Osteoblast (primary cell): ENCODE measurements at places on chromosomes 2 and 18. TPM values are rescaled to one million over a fixed set of nuclear protein-coding genes. Genes with fewer than 3 reads are reported as not detected.

DNA sequence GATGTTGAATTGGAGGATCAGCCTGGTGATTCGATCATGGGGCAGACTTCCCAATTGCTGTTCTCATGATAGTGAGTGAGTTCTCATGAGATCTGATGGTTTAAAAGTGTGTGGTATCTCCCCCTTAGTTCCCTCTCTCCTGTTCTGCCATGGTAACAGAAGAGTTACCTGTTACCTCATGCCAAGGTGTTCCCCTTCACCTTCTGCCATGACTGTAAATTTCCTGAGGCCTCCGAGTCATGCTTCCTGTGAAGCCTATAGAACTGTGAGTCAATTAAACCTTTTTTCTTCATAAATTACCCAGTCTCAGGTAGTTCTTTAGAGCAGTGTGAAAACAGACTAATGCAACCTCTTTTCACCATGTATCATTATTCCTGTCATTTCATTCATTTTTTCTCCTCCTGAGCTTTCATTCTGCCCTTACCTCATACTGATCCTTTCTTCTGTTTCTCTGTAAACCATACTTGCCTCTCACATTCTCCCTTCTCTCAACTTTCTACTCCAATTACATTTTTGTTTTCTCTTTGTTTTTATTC is 22.0 kb downstream of the STARD6 start:
- DNase-seq, result no peak

- no peak for DNase-seq
Observed at GRCh38 chr2:42721898-42722297, 42.0 kb downstream of the OXER1 start.

GRCh38 chr2:207463433-207463832 is 66.3 kb upstream of the CREB1 start:
- no peak for DNase-seq

DNA sequence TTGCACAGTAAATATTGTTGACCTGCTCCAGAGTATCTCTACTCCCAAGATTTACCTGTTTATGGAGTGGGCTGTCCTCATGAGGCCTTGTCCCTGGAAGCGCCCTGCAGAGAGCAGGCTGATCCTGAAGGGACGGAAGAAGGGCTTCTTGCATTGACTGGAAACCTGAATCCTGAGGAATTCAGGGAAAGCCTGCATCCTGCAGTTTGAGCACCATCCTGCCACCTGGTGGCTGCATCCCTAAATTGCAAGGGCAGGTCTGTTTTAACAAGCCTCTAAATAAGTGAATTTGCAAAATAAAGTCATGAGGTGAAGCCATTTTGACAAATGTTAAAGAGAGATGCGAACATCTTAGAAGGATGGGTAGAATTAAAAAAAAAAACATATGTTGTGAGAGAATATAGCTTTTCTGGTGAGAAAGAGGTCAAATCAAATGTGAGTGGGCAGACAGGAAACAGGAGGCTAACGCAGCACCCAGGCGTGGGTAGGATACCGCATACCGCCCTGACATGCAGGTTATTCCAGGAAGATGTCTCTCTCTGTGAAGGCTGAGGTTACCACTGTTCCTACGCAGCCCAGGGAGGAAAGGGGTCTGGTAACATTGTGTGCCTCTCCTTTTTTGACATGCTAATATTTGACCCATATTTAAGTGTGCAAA is 754.9 kb downstream of the RNF144A start:
- DNase-seq, result peak; percentile 23

DNA sequence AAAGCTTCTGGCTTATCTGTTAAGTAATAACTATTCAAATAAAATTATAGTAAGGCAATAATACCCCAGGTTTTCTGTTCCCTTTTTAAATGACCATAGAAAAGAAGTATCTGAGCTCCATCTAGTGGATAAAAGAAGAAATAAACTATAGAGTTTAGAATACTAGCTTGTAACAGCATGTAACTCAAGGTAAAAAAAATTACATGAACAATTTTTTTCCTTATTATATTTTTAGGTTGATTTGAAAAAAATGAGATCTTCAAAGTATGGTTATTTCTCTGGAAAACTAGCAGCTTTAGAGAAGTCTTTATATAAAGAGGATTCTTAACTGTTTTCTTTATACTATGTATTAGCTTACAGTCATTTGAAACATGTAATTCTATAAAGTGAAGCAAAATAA is 58.1 kb downstream of the NCKAP1 start:
- peak; percentile 31 for DNase-seq

- no peak for DNase-seq
Observed at GRCh38 chr18:28007841-28008240, 169.1 kb downstream of the CDH2 start.

DNA sequence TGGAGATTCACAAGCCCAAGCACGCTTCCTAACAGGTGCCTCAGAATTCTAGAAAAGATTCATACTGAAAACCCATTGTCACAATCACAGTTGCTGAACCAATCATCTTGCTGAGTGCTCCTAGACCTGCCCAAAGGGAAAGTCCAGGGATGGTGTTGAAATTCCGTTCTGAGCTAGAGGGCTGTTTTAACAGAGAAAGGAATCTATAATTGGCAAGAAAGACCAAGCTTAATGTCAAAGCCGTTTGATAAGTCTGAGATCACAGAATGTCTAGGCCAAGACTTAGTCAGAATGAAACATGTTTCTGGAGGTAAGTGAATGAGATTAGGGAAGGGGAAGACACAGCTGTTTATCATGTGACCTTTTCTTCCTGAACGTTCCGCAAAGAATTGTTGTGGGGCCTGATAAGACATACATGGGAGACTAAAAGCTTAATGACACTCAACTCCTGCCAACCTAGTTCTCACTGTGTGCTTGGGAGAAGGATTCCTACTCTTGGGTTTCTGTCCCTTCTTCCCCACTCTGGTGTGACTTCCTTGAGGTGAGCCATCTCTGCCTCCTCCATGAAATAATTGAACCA is 27.5 kb downstream of the PMAIP1 start:
- no peak for DNase-seq

DNA sequence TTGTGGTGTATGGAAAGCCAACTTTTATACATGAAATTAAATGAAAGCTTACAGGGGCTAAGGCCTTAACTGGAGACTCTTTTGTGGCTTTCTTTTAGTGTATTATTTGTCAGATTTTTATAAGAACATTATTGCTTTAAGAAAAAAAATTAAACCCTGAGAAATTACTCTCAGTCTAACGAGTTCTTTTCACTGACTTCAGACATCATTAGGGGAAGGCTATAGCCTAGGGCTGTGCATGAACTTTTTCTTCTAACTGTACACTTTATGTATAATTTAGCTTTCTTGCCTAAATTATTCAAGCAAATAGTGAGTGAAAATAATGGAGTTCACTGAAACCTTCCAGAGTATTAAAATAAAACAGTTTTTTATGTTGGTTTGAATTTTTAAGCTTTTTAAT is 151.1 kb upstream of the MEIS1 start:
- no peak for DNase-seq

DNA sequence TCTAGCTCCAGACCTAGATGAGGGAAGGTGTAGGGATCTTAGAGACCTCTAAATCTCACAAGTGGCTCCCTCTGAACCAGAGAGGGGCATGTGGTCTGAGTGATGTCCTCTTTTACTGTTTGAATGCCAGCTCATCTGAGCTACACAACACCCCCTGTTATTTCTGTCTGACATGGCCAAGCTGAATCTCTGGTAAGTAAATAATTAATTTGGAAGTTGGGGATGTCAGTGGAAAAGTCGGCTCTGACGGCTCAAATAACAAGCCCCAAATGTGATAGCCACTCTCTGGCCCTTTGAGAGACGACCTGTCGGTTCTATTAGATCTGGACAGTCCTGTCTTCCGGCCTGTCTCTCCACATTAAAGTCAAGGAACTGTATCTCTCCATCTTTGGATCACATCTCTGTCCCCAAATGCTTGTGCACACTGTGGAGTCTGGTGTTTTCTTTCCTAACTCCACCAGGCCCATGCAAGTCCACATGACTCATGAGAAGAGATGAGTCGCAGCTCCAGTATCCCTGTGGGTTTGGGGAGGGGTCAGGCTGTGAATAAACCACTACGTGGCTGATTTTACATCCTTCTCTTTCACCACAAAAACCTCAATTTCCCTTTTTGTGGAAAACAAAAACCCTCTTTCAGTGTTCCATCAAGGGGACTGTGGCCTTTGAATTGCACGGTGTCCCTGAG is 52.5 kb downstream of the SETBP1 start:
- peak; percentile 90 for DNase-seq

DNA sequence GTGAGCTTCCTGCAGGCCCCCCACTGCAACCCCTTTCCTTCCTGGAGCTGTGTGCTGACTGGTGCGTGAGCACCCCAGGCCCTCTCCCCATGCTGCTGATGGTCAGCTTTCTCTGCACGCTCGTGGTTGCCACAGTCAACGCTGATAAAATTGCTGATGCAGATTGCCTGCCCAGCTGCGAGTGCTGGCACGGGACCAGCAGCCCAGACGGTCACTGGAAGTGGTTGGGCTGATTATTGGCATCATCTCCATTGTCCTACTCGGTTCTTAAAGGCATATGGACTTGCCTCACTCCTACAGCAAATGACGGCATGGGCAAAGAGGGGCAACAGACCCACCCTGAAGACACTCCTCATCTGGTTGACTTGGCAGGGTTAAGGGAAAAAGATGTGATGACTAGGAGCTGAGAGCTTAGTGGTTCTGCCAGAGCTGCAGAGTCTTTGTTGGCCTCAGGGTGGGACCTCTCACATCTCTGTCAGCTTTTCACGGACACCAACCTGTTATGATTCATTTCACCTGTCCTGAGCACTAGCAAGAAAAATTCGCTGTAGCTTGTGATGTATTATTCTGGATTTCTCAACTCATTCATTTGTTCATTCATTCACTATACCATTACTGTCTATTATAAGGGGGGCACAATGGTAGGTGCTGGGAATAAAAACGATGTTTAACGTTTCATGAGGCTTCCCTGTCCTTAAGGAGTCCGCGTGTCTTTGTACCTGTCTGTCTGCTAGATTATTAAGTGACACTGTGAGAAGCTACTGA is 38.4 kb downstream of the PAX8 start:
- DNase-seq, result peak; percentile 99

- peak; percentile 13 for DNase-seq
Observed at GRCh38 chr2:185255566-185255965, 483.0 kb upstream of the FSIP2 start.

DNA sequence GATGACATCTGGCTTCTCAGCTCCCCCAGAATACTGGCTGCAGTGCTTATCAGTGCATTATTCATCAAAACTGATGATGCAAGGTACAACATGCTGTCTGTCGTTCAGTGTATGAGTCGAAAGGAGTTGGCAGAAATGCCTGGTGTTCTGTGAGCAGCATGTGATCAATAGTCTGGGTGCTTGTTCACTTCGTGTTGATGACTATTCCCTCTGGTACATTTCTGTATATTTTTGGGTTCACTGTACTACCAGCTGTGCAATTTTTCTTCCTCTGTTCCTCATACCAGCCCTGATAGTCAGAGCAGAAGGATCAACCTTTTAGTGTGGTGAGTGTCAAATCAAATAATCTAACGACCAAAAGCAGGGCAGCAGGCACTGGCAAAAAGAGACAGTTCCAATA is 59.0 kb upstream of the KLHL14 start:
- DNase-seq, result no peak

- peak; percentile 80 for DNase-seq
Observed at GRCh38 chr2:12493031-12493513, 223.7 kb upstream of the TRIB2 start.

- DNase-seq, result peak; percentile 68
Observed at GRCh38 chr2:188931361-188931760, 42.8 kb upstream of the COL3A1 start.

DNA sequence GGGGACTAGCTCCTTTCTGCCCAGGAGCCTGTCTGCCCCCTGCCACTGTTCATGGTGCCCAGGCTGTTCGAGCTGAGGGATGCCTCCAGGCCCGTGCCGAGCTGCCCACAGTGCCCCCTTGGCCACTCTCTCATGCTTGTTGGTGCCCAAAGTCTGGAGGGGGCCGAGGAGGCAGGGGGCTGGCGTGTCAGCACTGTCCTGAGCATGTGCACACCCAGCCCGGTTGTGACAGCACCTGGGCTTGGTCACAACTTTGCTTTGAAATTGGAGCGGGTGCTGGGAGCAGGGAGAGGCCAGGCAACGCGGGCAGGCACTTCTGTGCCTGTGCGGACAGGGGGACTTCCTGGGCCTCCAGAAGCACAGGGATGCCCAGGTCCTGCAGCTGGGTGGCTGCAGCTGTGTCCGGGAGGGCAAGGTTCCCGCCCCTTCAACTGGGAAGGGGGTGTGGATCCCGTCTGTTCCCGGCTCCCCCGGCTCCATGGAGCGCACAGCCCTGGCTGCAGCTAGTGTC is 22.2 kb upstream of the RAPGEF4 start:
- no peak for DNase-seq

- peak; percentile 68 for DNase-seq
Observed at GRCh38 chr2:68193787-68194372, 36.2 kb downstream of the PNO1 start.

- DNase-seq, result peak; percentile 47
Observed at GRCh38 chr2:54308186-54308585, 52.2 kb upstream of the TSPYL6 start.

- DNase-seq, result no peak
Observed at GRCh38 chr18:69727912-69728572, 219.6 kb downstream of the CD226 start.

DNA sequence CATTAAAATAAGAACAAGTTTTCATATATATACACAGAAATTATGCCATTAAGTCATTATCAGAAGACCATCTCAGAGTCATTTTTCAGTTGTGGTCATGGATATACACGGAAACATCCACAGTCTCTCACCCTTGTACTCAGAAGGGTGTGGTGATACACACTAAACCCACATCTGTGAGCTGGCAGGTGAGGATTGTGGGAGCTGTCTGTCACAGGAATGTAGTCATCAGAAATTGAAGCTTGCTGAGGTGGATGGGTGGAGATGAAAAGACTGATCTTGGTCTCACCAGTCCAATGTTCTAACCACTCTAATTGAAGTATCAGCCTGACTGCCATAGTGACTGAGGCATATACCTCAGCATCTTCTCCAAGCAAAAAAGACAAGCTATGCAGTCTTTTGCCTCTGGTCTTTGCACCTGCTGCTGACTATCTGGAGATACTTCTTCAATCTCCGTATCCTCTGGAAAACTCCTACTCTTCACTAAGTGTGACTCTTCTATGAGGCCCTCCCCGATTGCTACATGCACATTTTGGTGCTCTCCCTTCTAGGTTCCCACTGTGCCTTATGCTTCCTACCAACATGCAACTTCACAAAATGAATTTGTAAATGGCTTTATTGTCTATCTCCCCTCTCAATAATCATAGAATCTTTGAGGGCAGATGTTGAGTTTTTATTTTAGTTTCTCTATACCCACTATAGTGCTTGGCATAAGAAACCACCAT is 232.8 kb downstream of the DYM start:
- DNase-seq, result no peak

GRCh38 chr18:27165412-27165811 is 19.7 kb downstream of the CHST9 start:
- DNase-seq, result no peak

- no peak for DNase-seq
Observed at GRCh38 chr2:72527424-72527823, 298.4 kb downstream of the EXOC6B start.

- no peak for DNase-seq
Observed at GRCh38 chr2:40218679-40219078, 233.2 kb downstream of the SLC8A1 start.

- no peak for DNase-seq
Observed at GRCh38 chr2:52383541-52383940, 1351.6 kb upstream of the NRXN1 start.

The SERPINB11 gene
- total RNA-seq, result not detected in 2 replicates

The TUBA3E gene
- total RNA-seq, result not detected in 2 replicates

The ELOA2 gene
- not detected in 2 replicates for total RNA-seq

The TCF23 gene
- total RNA-seq, result not detected in 2 replicates

The BOD1L2 gene
- not detected in 2 replicates for total RNA-seq

The CD8A gene
- total RNA-seq, result not detected in 2 replicates

The IGFBP5 gene
- total RNA-seq, result 12.3 and 29.5 TPM in 2 replicates

The EVX2 gene
- under 0.01 TPM in 1 of 2 replicates, not detected in the other for total RNA-seq

The ACVR1C gene
- 0.29 and 0.36 TPM in 2 replicates for total RNA-seq

The CCL20 gene
- 1.1 and 1.2 TPM in 2 replicates for total RNA-seq
